Thyroid gland (tissue), 4 donors: ENCODE measurements at places on chromosomes 7 and 10.

GRCh38 chr10:86194684-86195083, 171.9 kb downstream of the GRID1 start:
- no peak for DNase-seq

DNA sequence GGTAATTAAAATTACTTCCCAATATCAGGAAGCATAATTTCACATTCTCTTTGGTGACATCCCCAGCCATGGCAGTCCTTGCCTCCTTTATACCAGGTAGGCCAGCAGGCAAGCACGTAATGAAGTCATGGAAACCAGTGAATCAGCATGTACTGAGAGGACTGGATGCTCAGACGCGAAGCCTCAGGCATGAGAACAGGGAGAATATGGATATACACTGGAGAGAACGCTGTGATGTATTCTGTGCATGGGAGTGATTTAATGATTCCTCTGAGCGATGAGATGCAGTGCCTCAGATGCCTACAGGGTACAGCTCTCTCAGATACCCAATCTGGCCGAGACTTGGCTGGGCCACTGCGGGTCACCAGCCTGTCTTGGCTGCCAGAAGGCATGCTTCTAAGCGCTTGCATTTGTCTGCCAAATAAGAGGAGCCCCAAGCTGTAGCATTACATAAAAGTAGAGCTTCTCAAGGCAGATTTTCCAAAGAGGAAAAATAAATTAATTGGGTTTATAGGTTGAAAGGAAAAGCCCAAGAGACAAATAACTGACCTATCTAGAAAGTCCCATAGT, 238.1 kb downstream of the RELN start:
- no peak for DNase-seq

GRCh38 chr7:102891693-102892261, 21.0 kb upstream of the LRRC17 start:
- DNase-seq: no peak

GRCh38 chr10:4266416-4267085, 481.5 kb upstream of the KLF6 start:
- DNase-seq: no peak

DNA sequence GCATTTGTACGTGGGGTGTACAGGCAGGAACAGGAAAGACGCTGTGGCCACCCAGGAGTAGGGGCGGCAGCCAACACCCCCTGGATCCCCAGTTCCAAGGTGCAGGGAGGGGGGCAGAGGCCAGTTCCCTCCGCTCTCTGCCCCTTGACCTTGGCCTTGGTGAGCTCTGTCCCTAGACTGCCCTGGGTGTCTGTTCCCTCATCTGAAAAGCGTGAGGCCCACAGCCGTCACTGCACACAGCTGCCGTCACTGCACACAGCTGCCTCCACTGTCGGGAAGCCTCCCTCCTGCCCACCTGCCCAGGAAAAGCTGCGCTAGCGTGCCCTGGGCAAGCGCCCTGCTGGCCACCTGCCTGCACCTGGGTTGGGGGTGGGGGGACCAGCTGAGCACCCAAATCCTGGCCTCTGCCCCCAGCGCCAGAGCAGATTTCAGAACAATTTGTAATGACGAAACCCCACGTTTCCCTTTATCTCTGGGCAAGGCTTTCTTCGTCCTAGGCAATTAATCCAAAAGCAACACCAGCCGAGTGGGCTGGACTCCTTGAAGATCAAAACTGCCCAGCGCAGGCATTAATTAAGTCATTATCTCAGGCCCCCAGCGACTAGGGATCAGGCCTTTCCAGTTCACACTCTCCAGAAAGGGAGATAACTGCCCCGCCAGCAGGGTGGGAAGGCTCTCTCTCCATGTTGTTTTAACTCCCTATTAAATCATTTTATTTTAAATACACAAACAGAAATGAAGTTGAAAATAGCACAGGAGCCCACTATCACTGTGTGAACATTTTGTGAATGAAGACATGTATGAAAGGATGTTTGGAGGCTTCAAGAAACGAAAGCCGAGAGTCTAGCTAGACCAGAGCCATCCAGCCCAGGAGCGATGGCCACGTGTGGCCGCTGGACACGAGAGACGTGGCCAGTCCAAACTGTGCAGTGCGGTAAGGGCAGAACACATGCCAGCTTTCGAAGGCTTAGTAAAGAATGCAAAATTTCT, 4.0 kb upstream of the PDGFA start:
- DNase-seq: no peak

DNA sequence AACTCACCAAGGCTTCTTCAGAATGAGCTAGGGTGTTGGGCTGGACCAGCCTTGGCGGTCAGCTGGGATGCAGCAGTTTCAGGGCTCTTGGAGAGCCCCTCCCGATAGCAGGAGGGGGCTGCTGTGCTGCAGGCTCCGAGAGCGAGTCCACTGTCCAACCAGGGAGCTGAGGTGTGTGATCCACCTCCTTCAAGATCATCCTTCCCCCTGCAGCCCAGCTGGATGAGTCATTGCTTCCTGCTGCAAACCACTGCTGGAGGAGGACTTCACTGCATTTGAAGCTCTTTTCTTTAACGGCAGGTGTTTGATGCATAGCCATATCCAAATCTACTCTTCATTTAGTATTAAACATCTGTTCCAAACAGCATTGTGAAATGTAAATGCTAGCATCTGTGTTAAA, 54.2 kb upstream of the EBF3 start:
- no peak for DNase-seq

DNA sequence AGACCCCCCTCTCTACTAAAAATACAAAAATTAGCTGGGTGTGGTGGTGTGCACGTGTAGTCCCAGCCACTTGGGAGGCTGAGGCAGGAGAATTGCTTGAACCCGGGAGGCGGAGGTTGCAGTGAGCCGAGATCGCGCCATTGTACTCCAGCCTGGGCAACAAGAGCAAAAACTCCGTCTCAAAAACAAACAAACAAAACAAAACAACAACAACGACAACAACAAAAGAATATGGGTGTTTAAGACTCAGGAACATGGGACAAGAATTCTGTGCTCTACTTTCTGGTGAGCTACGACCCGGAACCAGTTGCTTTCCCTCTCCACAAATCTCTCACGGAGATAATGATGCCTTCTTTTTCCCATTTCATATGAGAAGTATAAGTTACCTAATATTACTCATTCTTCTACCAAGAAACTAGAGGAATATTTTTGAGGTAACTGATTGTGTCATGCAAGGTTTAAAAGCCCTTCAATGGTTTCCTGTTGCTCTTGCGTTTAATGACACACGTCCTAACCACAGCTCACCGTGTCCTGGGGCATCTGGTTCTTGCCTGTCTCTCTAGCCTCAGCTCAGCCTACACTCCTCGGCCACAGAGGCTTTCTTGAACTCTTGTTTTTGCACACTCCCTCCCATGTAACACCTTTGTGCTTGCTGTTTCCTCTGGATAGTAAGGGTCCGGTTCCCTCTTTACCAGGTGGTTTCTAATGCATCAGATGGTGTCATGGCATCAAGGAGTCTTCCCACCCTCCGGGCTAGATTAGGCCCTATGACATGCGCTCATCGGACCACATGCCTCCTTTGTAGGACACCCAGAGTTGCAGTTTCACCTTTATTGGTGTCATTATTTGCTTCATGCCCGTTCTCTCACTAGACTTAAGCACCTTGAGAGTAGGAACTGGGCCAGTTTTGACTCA, 67.5 kb downstream of the PFKFB3 start:
- DNase-seq: peak; percentile 16

GRCh38 chr10:82922046-82922445, 1047.1 kb downstream of the NRG3 start:
- DNase-seq: no peak

GRCh38 chr7:124996778-124997177, 67.2 kb upstream of the POT1 start:
- DNase-seq: no peak

- no peak for DNase-seq
Observed at GRCh38 chr10:1515121-1515779, 222.1 kb downstream of the ADARB2 start.

DNA sequence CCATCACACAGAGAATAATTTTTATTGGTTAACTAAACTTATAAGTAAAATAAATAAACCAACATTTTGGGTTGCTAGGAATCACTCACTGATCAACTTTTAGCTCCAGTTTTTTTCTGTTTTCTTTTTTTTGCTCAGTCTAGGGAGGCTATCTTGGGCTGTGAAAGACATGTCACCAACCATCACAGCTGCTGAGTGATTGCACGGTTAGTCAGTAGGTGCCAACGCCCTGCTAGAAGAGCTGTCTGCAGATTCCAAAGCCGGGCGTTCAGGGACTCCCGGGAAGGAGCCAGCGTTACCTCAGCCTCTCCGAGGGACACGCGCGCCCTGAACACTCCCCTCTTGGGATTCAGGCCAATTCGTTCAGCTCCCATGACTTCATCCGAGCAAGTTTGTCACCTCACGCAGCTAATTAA, 604 bp upstream of the STAM start:
- DNase-seq: peak; percentile 82
